ENCODE measurements at places on chromosomes 13 and 19.
A peak's percentile ranks its signal among the peaks of the same experiment; 100 is the strongest.

DNA sequence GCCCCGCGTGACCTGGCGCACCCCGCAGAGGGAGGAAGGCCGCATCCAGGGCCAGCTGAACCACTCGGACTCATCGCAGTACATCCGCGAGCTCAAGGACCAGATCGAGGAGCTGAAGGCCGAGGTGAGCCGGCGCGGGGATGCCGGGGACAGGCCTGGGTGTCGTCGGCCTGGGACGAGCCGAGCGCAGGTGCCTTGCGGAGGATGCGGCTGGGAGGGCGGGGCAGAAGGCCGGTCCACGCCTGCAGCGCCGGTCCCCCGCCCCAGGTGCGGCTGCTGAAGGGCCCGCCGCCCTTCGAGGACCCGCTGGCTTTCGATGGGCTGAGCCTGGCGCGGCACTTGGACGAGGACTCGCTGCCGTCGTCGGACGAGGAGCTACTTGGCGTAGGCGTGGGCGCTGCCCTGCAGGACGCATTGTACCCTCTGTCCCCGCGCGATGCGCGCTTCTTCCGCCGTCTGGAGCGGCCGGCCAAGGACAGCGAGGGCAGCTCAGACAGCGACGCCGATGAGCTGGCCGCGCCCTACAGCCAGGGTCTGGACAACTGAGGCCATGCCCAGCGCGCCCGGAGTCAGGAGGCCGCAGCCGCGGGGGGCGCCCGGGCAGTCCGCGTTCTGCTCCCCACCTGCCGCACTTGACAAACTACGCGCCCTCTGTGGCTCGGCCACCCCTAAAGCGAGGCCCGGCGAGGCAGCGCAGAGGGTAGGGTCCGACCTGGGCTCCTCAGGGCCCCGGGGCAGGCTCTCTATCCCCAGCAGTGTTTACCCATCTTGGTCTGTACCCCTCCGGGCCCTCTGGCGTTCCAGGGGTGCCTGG, 10.8 kb downstream of the PRR36 start:
- DNase-seq = no peak

- DNase-seq = no peak
These were observed 45.0 kb upstream of the FAM124A start for GRCh38 chr13:51177188-51177587.

DNA sequence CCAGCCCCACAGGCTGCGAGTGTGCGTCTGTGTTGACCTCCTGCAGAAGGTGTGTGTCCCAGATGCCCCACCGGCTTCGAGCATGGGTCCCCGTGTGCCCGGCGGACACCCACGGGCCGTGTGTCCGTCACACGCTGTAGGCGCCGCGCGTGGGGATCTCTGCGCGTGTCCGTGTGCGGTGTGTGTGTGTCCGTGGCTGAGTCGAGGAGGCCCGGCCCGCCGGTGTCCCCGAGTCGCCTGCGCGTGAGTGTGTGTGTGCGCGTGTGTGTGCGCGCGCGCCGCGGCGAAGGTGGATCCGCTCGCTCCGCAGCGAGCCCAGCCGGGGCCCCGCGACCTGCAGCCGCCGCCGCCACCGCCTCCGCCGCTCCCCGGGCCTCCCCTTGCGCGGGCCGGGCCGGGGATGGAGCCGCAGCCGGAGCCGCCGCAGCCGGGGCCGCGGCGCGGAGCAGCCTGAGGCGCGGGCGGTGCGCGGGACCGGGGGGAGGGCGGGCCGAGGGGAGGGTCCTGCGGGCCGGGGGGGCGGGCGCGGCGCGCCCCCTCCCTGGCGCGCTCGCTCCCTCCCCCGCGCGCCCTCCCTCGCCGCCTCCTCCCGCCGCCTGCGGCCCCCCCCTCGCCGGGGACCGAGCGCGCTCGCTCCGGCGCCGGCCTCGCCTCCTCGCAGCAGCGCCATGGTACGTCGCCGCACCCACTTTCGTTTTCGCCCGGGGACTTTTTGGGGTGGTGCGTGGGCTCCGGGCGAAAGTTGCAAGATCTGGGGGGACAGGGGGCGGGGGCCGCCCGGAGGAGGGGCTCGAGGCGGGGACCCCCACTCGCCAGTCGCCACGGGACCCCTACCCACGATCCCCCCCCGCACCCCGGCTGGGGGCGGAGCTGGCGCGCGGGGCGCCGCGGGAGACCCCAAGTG, 7.1 kb upstream of the NFIC start:
- DNase-seq = peak; percentile 68

GRCh38 chr19:2858864-2859263, 8.3 kb upstream of the ZNF556 start:
- DNase-seq = no peak

GRCh38 chr19:39270036-39270871, 2.1 kb downstream of the IFNL2 start:
- no peak for DNase-seq

DNA sequence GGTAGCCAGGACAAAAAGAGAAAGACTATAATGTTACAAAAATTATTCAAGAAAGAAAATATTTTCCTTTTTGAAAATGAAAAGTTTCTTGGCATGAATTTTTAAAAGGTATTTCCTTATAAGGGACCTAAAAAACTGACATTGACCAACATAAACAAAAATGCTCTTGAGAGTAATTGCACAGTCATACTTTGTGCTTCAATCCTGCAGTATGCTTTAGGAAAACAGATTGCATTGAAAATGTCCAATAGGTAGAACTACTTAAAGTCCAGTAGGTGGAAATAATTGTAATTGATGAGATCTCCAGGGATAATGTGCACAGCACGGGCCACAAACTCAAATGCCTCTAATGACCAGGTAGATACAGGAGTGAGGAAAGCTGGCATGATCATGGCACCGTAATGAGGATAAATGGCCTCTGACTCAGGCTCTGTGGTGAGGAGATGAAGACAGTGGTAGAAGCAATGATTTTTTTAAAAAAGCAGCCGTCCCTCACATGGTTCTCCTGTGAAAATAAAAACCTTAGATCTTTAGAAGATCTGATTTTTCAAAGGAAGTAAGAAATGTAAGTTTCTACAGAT, 278.0 kb downstream of the ITGBL1 start:
- DNase-seq = no peak

DNA sequence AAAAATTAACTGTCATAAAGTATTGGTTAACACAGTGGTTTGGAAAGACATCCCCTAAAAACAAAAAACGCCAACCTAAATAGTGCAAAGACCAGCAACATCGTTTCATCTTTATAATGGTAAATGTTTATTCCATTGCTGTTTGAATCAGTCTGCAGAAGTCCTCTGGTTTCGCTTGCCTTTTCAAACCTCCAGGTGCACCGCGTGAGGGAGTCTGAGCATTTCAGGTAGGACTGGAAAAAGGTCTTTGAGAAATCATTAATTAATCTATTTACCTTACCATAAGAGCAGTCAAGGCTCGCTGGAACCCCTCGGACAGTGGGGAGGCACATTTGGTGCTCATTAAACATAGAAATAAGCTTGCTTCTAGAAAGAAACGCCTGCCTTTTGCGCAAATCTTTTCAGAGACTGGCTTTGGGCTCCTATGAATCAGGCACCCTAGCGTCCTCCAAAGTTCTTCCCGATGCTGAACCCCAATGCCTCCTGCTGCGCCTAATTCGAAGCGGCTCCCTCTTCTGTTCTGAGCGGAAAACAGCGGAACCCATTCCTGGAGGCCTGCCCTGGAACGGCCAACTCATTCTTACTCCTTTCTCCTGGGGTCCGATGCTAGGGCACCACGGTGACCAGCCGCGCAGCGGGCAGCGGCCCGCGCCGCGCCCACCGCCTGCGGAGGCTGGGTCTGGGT, 951 bp upstream of the MTUS2 start:
- no peak for DNase-seq

- DNase-seq = no peak
These were observed 67.3 kb downstream of the DOCK9 start for GRCh38 chr13:98910501-98910951.

GRCh38 chr19:40609561-40610395, 8.6 kb downstream of the LTBP4 start:
- DNase-seq = peak; percentile 70

GRCh38 chr13:76885203-76886004, 801 bp downstream of the KCTD12 start:
- peak; percentile 30 for DNase-seq

DNA sequence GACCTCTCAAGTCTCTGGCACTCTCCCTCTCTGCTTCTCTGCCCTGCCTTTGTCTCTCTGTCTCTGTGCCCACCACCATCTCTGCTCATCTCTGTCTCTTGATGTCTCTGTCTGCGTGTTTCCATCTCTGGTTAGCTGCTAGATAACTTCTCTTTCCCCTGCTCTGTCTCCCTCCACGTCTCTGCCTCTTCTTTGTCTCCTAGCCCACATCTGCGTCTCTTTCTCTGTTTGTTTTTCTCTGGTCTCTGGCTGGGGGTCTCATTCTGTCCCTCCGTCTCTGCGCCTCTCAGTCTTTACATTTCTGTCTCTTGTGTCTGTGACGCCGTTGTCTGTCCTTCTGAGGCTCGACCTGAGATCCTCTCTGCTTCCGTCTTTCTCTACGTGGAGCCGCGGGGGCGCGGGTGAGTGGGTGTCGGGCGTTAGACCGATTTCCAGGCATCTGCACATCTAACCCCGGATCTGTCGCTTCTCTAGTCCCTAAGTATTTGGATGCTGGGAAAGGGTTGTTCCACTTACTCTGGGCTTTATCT, 386 bp downstream of the GIPR start:
- DNase-seq = no peak

DNA sequence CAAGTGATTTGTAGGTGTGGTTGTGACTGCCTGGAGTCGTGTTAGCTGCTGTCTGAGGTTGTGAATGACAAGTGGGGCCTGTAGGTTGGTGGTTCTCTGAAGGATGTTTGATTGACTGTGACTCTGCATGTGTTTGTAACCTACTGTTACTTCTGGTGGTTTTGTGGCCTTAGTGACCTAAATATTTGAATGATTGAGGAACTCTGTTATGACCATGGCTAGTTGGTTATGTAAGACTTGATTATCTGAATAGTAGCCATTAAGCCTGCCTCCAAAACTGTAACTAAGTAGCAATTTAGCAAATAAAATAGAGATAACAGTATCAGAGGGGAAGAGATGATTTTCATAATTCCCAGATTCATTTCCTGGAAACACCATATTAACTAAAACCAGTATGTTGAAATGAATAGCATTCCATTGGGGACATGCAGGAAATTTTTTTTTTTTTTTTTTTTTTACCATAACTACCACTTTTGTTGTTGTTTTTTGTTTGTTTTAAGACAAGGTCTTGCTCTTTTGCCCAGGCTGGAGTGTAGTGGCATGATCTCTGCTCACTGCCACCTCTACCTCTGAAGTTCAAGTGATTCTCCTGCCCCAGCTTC, 865 bp downstream of the ZNF382 start:
- no peak for DNase-seq

DNA sequence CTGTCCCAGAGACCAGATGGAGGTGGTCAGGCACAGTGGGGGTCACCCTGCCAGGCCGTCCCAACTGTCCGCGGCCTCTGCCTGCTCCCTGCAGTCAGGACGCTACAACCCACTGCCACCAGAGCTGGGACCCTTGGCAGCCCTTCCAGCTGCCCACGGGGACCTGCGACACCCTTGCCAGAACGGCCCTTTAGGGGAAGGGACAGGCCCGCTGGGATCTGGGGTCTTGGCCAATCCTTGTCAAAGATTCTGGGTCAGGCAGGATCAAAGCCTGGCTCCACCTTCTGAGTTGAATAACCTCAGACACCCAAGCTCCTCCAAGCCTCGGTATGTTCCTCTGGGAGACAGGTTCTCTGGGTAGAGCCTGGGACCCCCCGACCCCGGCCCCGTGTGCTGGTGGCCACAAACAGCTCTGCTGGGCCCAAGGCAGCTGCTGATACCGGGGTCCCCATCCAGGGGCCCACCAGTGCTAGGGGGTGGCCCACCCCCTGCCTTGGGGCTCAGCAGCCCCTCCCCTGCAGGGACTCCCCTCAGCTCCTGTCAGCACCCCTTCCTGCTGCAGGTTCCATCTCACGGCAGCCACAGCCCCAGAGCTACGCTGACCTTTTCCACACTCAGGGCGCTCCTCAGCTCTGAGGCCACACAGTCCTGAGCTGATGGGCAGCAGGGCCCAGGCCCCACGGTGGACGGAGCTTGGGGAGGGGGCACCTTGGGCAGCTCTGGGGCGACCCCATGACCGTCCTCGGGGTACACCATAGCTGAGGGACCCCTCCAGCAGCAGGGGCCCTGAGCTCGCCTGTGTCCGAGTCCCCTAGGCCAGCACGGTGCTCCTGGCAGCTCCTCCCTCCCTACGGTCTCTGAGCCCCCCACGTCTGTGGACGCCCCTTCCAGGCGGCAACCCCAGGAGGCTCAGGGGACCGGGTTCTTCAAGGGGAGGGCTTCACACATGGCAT, 18.4 kb downstream of the SBNO2 start:
- no peak for DNase-seq

DNA sequence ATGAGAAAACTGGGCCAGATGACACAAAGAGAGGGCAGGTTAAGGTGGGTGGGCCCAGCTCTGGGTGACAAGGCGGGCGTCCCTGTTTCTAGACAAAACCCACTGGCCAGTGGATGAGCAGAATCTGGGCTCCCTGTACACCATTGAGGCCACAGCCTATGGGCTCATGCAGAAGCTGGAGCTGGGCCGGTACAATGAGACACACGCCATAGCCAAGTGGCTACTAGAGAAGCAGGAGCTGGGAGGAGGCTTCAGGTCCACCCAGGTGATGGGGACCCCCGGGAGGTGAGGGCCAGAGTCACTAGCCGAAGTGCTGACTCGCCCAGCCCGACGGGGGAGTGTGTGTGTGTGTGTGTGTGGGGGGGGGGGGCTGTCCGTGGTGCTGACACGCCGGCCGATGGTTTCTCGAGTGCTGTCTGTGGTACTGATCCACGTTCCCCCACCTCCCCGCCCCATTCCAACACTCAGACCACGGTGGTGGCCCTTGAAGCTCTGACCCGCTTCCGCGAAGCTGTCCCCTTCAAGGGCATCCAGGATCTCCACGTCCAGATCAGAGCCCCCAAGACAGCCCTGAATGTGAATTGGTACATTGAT, 24.3 kb upstream of the SHFL start:
- no peak for DNase-seq

DNA sequence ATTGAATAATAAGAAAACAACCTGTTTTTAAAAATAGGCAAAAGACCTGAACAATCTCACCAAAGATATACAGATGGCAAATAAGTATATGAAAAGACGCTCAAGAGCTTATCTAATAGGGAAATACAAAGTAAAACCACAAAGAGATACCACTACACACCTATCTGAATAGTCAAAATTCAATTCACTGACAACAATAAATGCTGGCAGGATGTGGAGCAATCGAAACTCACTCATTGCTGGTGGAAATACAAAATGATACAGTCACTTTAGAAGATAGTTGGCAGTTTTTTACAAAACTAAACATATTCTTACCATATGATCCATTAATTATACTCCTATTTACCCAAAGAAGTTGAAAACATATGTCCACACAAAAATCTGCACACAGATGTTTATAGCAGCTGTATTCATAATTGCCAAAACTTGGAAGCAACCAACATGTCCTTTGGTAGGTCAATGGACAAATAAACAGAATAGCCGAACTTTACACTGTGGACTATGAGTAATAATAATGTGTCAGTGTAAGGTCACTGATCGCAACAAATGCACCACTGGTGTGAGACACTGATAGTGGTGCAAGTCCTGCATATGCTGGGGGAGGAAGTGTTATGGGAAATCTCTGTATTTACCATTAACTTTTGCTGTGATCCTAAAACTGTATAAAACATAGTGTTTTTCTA, 20.8 kb downstream of the ZC3H13 start:
- DNase-seq = no peak

- DNase-seq = no peak
These were observed 76.0 kb upstream of the LSM14A start for GRCh38 chr19:34096020-34096915.

All from T-helper 17 cell (primary cell).